ENCODE measurements at places on chromosomes 5 and 9.

GRCh38 chr9:115359017-115359780 lies 241.2 kb upstream of the TNC start:
- no peak for DNase-seq

- no peak for DNase-seq
Observed at GRCh38 chr5:64690417-64691151, at the start of gene SHISAL2B. Gene SHISAL2B, plus strand, starts transcription at chr5:64690503. Its CDS starts 121 bp downstream, at chr5:64690624.

GRCh38 chr5:113572716-113573115 lies 59.2 kb downstream of the YTHDC2 start:
- no peak for DNase-seq

- no peak for DNase-seq
Observed at GRCh38 chr5:168669668-168670378, 90.7 kb upstream of the PANK3 start.

- DNase-seq, result no peak
Observed at GRCh38 chr5:31581498-31582099, 49.5 kb downstream of the C5orf22 start.

- DNase-seq, result no peak
Observed at GRCh38 chr9:122033775-122034373, 59.2 kb downstream of the TTLL11 start.

- no peak for DNase-seq
Observed at GRCh38 chr5:106423109-106423897, 1247.4 kb downstream of the EFNA5 start.

GRCh38 chr5:14708551-14708950 lies 44.0 kb downstream of the OTULIN start:
- DNase-seq, result no peak

- no peak for DNase-seq
Observed at GRCh38 chr9:24118190-24118589, 292.1 kb upstream of the ELAVL2 start.

DNA sequence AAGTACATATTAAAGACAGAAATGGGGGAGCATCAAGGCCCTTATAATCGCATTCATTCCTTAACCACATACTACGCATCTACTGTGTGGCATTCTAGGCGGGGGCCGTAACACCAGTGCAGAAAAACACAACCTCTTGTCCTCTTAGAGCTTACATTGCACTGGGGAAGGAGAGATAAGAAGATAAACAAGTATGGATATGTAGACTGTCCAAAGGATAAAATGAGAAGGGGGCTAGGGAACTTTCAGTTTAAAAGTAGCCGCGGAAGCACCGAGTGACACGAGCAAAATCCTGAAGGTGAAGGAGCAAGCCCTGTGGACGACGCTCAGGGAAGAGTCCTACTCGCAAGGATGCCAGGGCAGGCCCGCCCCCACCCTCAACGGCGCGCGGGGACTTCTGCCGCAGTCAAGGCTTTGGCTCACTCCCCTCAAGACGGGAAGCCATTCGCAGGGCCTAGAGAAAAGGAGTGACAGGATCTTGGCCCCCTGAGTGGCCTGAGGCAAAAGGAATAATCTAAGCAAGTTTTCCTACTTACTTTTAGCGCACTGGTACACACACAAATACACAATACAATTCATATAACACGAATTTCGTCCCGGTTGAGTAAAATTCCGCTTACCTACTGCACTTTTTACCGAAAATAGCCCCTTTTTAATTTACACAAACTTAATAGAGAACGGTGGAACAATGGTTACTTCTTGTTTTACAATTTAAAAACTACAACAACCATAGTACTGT lies 1.3 kb upstream of the NIPBL start:
- DNase-seq, result no peak

DNA sequence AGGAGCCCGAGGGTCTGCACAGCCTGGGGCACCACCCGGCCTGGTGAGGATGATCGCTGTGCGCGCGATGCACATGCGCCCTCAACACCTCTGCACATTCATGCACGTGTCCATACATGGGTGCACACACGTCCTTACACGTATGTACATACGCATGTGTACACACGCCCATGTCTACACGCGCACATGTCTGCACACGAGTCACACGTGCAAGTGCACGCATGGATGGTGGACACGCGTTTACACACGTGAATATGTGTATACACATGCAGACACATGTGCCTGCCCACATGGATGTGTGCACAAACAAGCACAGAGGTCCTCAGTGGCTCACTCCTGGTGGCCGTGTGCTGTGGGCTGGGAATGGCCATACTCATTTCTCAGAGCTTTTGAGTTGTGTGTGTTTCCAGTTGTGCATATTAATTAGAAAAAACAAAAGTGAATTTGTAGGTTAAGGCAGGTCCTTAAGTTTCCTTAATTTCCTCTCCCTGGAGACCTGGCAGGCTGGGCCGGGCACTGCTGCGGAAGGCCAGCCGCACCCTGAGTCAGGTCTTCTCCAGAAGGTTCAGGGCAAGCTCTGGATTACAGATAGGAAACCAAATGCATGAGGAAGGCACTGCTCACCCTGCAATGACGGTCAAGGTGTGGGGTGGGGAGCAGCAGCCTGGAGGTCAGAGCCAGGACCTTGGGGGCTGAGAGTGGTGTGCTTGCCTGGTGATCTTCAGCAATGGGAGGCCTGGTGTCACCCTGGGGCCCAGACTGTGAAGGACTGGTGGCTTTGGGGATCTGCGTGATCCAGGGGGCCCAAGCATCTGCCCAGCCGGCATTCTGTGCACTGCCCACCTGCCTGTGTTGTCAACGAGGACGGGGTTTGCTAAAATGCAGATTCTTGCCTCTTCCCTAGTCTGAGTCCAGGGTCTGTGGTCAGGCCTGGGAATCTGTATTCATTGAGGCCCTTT lies 1.3 kb upstream of the RNU6ATAC start:
- no peak for DNase-seq

- no peak for DNase-seq
Observed at GRCh38 chr5:67510204-67510603, 313.6 kb upstream of the CD180 start.

DNA sequence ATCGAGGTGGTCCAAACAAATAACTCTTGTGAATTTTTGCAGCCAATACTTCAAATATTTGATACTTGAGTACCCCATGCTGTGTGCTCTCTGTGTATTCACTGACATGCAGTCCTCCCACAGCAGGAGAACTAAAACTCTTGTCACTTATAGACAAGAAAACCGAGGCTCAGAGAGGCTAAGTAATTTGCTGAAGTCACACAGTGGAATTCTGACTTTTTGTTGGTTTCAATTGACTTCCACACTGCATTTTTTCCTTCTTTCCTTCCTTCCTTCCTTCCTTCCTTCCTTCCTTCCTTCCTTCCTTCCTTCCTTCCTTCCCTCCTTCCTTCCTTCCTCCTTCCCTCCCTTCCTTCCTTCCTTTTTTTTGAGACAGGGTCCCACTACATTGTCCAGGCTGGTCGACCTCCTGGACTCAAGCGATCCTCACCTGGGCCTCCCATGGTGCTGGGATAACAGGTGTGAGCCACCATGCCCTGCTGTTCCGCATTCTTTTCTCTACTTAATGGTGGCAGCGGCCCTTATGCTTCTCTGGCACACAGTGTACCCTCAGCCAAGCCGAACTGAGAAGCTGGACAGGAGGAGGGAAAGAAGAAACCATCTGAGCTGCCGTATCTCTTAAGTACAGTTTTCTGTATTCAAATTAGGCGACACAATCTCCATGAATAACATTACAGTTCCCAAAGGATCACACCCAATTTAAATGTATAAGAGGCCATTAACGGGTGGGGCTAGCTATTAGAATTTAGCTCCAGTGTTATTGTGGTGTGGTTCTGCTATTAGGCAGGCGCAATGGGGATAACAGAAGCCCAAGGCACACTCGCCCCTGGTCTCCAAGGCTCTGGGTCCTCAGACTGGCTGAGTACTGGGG lies 38.4 kb upstream of the GRHPR start:
- DNase-seq, result no peak

GRCh38 chr9:76153902-76154629 lies 240.2 kb downstream of the RFK start:
- DNase-seq, result no peak

DNA sequence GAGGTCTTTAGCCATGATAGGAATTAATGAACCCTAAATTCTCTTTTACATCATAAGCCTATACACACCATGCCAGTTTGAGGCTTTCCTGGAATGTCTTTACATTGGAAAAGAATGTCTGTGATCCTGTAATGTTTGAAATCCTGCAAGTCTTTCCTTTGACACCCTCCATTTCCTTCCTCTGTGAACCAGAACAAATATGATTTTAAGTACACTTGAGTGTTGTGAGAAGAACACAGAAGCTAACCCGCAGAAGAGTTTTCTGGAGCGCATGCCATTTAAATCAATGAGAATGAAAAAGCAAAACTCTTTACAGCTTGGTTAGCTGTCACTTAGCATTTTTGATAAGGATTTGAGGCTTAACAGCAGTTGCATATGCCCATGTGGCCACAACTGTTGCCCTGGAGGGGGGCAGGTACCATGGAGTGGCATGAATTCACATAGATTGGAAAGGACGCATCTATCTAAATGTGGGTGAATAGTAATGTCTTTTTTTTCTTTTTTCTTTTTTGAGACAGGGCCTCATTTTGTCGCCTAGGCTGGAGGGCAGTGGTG lies 372.6 kb downstream of the KDM4C start:
- DNase-seq, result no peak

GRCh38 chr5:73280386-73280785 lies 107.4 kb downstream of the TMEM174 start:
- DNase-seq, result no peak

DNA sequence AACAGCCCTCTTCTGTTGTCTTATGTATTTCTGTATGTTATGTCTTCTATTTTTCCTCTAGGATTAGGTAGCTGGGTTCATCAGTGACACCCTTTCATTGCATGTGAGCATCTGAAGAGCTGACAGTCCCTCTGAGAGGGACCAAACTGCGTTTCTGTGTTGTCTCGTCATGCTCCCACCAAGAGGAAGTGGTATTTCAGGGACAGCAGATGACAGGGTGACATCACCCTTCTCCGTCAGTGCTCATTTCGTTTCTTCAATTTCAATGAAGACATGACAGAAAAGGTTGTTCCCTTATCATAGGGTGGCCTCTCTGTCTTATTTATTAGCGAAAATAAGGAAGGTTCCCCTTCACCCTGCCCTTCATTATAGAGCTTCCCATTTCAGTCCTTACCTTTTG lies 225.9 kb upstream of the NR4A3 start:
- DNase-seq, result no peak

DNA sequence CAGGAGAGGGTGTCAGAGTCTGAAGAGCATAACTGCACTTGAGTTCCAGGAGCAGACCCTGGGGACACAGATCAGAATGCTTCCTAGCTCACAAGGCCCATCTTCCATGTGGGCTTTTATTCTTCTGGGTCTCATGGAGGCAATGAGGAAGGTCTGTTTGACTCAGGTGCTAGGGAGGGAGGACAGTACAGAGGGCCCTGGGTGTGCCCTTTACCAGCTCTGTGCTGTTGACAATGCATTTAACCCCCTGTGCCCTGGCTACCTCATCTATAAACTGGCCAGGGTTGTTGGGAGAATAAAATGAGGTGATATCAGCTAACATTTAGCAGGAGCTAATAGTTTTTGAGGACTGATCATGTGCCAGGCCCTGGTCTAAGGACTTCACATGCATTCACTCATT lies 318.0 kb downstream of the DMAC1 start:
- DNase-seq, result no peak

DNA sequence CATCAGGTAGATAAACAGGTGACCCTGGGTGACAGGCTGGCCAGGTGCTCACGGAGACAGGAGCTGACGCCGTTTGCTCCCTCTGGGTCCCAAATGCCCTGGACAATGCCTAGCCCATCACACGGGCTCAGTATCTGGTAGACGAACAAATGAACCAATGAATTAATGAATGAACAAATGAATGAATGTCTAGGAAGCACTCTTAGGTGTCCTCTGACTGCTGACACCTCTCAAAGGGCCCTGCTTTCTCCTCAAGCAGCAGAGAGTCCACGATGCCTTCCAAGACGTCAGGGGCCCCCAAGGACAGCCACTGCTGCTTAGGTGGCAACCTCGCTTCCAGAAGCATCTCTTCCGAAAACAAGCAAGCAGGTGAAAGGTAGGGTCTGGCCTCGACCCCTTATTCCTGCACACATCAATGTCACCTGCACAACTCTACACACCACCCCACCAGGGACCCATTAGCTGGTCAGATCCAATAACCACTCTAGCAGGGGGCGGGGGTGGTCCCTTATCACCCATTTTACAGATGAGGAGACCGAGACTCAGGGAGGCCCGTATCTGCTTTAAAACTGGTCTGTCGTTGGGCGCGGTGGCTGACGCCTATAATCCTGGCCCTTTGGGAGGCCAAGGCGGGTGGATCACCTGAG lies 45.2 kb downstream of the VAV2 start:
- no peak for DNase-seq

- no peak for DNase-seq
Observed at GRCh38 chr5:173782671-173783101, 105.5 kb upstream of the CPEB4 start.

- peak; percentile 45 for DNase-seq
Observed at GRCh38 chr9:128191406-128192046, at the start of gene CIZ1. Gene CIZ1, minus strand, starts transcription at chr9:128191572. Its CDS starts 715 bp downstream, at chr9:128190857.

- no peak for DNase-seq
Observed at GRCh38 chr9:82553654-82554366, 509.1 kb downstream of the RASEF start.

- no peak for DNase-seq
Observed at GRCh38 chr9:91800473-91801030, 149.5 kb downstream of the ROR2 start.

DNA sequence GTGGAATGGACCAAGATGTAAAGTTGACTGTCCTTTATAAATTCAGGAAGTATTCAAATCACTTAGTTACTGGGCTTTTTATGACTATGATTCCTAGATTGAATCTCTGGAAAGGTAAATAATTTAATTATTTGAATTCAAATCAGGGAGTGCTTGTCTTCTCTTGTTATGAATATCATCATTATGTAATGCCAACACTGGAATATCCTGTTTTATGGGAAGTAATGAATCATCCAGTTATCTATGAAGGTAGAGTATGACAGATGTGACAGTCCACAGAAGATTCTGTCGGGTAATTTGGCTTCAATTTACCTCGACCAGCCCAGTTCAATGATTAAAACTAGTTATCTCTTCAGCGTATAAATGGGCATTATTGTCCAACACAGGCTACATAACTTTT lies 141.0 kb upstream of the NUDT12 start:
- DNase-seq, result peak; percentile 51

GRCh38 chr9:137149942-137150616 lies 11.1 kb downstream of the GRIN1 start:
- peak; percentile 88 for DNase-seq

DNA sequence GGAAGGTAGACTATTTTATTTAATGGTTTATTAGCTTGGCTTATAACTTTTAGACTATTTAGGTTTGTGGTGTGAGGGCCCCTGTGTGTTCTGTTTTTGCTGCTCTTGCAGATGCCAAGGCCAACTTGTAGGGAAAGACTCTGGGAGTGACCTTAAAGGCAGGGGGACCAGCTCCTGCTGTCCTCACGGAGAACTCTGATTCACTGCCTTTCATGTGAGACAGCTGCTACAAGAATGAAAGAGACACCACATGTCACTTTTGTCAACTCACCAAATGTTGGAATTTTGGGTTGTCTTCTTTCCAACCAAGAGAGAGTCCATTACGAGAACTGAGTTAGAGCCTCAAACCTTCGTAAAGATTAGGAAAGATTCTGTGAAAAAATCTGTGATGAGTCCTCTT lies 258.3 kb upstream of the ADAMTSL1 start:
- no peak for DNase-seq

GRCh38 chr5:77628840-77629508 lies 9.5 kb downstream of the OTP start:
- no peak for DNase-seq

- no peak for DNase-seq
Observed at GRCh38 chr5:75601996-75602395, 9.3 kb upstream of the ANKDD1B start.
